Inflammatory macrophage (primary cell): ENCODE measurements at places on chromosomes 5 and 9.
A peak's percentile ranks its signal among the peaks of the same experiment; 100 is the strongest.

GRCh38 chr9:116653348-116654058, 33.6 kb upstream of the TRIM32 start:
- no peak for DNase-seq

DNA sequence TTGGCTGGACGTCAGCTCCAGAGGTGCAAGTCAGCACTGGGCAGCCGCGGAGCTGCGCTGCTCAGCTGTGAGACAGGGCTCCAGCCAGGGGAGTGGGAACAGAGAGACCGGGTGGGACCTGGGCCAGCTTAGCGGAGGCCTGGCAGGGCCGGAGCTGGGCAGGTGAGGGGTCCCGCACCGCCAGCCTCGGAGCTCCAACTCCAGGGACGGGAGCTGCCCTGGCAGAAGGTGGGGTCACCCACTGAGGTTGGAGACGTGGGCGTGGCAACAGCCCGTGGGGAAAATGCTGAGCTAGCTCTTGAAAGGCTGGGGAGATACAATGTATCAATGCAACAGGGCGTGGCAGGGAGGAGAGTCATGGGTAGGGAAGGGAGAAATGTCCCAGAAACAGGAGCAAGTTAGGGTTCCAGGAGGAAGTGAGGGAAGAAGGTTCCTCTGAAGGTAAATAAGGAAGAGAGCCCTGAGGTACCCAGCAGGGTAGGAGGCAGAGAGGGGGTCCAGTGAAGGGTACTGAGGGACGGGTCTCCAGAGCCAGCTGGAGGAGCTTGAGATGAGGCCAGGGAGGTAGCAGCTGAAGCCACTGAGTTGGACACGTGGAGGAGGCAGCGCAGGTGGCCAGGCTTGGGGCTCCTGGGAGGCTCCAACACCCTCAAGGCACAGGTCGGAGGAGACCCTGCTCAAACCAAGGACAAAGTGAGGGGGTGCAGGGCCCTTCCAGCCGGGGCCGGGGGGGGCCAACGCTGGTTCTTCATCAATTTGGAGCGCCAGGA, 736 bp upstream of the NKD2 start:
- no peak for DNase-seq

- no peak for DNase-seq
Observed at GRCh38 chr5:173303878-173304590, 24.2 kb downstream of the STC2 start.

GRCh38 chr5:173246511-173246910, 11.5 kb upstream of the NKX2-5 start:
- DNase-seq, result no peak

DNA sequence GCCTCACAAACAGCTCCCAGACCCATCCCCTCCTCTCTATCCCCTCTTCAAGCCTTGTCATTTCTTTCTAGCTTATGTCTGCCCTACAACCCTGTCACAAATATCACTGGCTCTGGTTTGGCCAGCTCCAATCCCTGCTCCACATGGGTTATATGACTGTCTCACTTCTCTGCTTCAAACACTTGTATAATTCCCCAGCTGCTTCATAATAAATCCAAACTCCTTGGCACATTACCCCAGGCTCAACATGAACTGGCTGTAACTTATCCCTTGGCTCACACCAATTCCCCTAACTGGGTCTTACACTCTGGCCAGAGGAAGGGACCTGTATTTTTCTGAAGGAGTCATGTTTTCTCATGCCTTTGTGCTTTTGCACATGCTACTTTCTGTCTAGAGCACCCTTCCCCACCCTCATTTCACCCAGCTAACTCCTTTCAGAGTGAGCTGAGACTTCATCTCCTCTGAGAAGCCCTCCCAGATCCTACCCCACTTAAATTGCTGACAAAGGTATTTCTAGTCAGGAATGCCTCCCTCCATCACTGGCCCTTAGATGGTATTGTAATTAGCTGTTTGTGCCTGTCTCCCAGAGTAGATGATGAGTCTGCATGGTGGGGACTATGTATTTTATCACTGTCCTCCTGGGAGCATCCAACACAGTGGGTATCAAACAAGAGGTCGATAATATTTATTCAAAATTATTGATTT, 5.3 kb downstream of the PRXL2C start:
- no peak for DNase-seq

DNA sequence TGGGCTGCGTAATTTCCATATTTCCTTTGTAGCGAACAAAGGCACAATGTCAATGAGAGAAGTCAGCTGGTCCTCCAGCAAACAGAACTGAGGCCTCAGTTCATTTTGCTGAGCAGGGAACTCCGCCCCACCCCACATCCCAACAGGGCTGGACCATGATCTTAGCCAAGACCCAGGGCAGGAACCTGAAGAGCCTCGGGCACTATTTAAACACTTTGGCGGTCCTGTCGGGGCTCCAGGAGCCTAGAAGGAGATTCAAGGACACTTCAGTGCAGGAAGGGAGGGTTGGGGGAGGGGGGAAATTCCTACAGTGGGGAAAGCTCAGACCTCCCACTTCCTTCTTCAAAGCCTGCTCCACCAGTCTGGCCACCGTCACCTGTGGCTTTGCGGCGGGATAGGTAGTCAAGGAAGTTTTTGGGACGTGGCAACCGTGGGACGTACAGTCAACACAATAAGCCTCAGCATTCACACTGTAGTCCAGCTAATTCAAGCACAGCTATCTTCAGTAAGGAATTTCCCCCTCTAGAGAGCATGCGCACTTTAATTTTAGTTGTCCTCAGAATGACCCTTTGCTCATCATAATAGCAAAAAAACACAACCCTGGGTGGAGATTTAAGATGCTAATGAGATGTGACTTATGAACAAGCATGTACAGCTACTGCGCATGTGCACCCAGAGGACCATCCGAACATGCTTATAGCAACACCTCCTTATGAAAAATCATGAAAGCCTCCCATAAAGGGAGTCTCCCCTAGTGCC, 30.9 kb downstream of the S1PR3 start:
- no peak for DNase-seq

DNA sequence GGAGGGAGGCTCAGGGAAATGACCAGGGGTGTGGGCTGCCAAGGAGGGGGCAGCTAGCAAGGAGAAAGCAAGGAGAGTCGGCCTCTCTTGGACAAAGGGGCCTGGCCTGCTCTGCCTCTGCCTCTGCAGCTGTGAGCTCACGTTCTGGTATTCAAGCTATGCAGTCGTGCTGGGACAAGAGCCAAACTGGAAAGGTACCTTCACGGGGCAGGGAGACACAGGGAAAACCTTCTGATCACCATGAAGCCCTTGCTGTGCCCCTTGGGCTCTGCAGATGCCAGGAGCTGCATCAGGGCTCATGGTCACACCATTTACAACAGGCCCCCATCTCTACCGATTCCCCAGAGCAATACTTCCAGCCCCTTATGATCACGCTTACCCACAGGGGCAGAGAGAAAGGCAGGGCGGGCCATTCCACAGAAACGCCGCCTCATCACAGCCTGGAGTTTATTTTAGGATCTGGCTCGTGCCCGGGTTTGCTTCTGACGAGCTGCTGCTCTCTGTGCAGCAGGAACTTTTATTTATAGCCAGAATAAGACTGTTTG, 63.2 kb downstream of the PRRT1B start:
- no peak for DNase-seq

DNA sequence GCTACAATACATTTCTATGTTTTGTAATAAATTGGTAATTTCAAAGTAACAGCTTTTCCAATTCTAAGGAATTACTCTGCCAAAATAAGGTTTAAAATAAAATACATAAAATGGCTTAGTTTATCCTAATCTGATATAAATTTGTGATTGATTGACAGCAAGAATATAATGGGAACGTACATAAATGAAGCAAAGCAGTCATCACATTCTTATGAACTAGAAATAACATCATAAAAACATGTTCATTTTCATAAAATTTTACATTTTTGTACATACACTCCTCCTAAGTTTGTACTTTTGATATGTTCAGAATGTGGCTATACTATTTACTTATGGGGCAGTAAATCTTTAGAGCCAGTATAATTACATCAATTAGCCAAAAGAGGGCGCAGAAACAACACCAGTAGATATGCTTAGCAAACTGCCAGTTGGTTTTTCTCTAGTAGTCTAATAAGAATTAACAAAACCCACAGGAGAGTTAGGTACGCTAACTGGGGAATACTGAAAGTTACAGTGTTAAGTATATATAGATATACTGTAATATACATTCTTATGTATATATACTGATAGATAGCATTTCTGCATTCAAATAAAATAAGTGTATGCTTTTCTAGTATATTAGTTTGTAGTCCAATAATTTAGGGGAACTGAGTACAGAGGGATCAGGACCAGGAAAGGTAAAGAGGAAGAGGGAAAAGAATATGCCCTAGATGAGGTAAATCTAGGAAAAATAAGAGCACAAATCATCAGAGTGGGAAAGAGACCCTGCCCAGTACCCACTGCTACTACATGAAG, 76.8 kb downstream of the ZDHHC21 start:
- DNase-seq, result peak; percentile 44

DNA sequence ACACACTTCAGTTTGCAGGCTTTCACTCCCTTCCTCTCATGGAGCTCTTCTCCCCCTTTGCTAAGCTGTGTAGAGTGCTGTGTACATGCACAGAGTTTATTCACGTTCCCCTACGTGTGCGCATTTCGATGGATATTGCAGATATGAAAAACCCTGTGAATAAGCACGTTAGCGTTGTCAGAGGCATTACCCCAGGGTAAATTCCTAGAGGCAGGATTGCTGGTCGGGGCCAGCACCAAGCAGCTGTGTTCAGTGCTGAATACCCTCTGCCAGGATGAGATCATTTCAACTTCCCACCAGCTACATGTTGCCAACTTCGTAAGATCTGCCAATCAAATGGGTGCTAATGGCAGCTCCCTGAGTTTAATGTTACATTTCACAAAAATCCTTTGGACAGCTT, 172.3 kb upstream of the PPP1R26 start:
- DNase-seq, result no peak

DNA sequence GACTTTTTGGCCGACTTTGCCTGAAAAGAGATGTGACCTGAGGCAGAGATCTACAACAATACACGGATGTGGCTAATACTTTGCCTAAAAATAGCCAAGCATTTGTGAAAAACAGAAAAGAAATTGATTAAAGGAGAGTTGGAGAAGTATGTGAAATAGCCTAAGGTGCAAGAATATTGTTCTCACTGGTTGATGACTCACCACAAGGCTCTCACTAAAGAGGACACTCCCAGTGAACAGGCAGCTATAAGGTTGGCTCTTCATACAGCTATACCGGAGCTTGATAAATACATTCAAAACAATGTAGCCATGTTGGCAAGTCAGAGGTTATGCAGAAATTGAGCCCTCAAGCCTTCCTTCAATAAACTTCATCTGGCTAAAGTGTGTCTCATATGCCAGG, 317.2 kb upstream of the GRAMD2B start:
- DNase-seq, result no peak
